CD4-positive, alpha-beta memory T cell (primary cell): ENCODE measurements at places on chromosomes 4 and X. TPM values are rescaled to one million over a fixed set of nuclear protein-coding genes. Genes with fewer than 3 reads are reported as not detected.

CCDC120 gene
- 9.8 TPM for total RNA-seq

GRCh38 chr4:134567461-134567860 lies 365.9 kb upstream of the PABPC4L start:
- no peak overlapping the region for H3K27ac ChIP-seq
- no peak for DNase-seq
- H3K27me3 ChIP-seq: no peaks in the 10 kb centered on the region
- H3K36me3 ChIP-seq: no peaks in the 10 kb centered on the region
- H3K4me3 ChIP-seq: no peak overlapping the region

DNA sequence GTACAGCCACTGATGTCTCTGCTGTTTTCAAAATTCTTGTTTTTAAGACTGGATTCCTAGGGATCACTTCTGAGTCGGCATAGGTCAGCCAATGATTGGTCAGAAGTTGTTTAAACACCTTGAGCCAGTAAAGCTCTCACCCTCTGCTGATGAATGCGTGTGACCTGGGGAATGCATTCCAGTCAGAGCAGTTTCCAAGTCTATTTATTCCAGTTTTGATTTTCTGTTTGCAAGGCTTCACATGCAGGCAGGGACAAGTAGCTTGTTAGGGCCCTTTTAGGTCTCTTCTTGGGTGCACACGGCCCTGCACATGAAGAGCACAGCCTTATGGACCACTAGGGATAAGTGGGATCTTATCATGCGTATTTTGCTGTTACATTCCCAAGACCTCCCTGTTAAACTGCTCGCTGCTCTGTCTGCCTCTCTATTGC lies 47.0 kb downstream of the KLHL15 start:
- DNase-seq: no peak
- H3K36me3 ChIP-seq: no peaks in the 10 kb centered on the region
- H3K4me1 ChIP-seq: no peaks in the 10 kb centered on the region
- H3K27ac ChIP-seq: no peak overlapping the region
- no peak overlapping the region for H3K4me3 ChIP-seq

GRCh38 chr4:169058312-169058711 lies 48.3 kb upstream of the CBR4 start:
- H3K36me3 ChIP-seq: no peaks in the 10 kb centered on the region
- H3K27ac ChIP-seq: no peak overlapping the region
- no peak overlapping the region for H3K4me3 ChIP-seq
- DNase-seq: no peak
- no peaks in the 10 kb centered on the region for H3K4me1 ChIP-seq
- no peaks in the 10 kb centered on the region for H3K27me3 ChIP-seq

DNA sequence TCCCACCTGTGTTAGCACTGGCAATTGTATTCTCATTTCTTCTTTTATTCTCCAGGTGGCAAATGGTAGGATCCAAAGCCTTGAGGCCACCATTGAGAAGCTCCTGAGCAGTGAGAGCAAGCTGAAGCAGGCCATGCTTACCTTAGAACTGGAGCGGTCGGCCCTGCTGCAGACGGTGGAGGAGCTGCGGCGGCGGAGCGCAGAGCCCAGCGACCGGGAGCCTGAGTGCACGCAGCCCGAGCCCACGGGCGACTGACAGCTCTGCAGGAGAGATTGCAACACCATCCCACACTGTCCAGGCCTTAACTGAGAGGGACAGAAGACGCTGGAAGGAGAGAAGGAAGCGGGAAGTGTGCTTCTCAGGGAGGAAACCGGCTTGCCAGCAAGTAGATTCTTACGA lies 176.9 kb downstream of the PTTG2 start:
- no peak for DNase-seq
- H3K36me3 ChIP-seq: peaks cover 4% of the 10 kb centered on the region
- H3K27me3 ChIP-seq: no peaks in the 10 kb centered on the region
- no peak overlapping the region for H3K4me3 ChIP-seq

DNA sequence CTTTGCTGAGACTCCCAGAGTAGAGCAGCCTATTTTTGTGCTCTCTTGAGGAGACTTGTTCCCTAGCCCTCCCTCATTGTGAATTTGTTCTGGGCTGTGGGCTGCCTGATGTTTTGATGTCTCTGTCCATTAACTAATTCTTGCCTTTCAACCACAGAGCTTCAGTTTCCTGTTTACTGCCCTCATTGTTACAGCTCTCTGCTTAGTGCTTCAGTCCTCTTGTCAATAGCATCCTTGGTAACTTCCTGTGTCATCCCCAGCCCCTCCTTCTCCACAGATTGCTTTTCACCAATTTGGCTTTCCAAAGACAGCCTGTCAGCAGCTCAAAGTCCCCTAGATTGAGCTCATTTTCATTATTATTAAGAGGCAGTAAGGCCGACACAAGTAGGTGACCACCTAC lies 69.9 kb downstream of the COX7B2 start:
- no peaks in the 10 kb centered on the region for H3K36me3 ChIP-seq
- DNase-seq: no peak
- H3K4me3 ChIP-seq: no peak overlapping the region

OTOP1 gene
- not detected for total RNA-seq

SFRP2 gene
- total RNA-seq: not detected
